ENCODE measurements at places on chromosomes 5 and 9. TPM values are rescaled to one million over a fixed set of nuclear protein-coding genes. Genes with fewer than 3 reads are reported as not detected.

FYB1 gene
- 215 TPM for total RNA-seq

ANKDD1B gene
- total RNA-seq: 0.18 TPM

DTWD2 gene
- total RNA-seq: 2.6 TPM

ARL14EPL gene
- not detected for total RNA-seq

LCN9 gene
- not detected for total RNA-seq

GZMA gene
- total RNA-seq: 365 TPM

DNA sequence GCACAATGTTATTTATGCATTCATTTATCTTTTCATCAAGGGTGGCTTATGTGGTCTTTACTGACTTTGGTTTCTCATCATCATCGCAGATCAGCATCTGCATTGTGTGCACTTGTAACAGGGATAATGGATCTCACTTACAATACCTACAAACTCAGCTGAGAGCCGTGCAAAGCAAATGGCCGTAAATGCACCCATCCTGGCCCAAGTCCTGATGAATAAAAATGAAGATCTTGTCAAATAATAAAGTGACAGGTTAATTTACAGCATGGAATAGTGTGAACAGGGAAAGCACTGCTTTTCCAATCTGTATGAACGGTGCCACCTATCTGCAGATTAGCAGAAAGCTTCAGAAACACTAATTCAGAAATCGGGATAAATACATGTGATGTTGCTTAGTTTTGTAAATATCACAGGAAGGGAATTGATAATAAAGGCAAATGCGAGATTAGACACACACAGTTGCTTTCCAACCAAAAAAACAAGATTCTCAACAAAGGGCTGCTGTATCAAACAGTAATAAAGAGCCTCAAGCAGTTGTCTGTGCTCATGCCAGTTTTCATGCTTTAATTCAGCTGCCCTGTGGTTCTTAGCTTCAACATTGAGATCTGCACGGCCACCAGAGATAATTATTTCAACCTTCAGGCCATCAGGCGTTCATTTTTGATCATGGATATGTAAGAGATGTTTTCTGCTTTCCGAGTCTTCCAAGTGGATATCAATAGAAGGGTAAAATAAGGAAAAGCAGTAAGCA is 153.4 kb upstream of the POU5F2 start:
- no peaks in the 10 kb centered on the region for H3K27me3 ChIP-seq
- H3K27ac ChIP-seq: no peak overlapping the region
- H3K4me3 ChIP-seq: no peak overlapping the region
- no peaks in the 10 kb centered on the region for H3K36me3 ChIP-seq
- H3K4me1 ChIP-seq: no peaks in the 10 kb centered on the region

GRCh38 chr5:151063142-151063989 is 17.5 kb downstream of the TNIP1 start:
- no peaks in the 10 kb centered on the region for H3K27me3 ChIP-seq
- H3K4me1 ChIP-seq: peaks cover 59% of the 10 kb centered on the region
- DNase-seq: no peak
- peaks cover 69% of the 10 kb centered on the region for H3K36me3 ChIP-seq
- H3K4me3 ChIP-seq: no peak overlapping the region
- peak overlapping the region; percentile 35 for H3K27ac ChIP-seq

DNA sequence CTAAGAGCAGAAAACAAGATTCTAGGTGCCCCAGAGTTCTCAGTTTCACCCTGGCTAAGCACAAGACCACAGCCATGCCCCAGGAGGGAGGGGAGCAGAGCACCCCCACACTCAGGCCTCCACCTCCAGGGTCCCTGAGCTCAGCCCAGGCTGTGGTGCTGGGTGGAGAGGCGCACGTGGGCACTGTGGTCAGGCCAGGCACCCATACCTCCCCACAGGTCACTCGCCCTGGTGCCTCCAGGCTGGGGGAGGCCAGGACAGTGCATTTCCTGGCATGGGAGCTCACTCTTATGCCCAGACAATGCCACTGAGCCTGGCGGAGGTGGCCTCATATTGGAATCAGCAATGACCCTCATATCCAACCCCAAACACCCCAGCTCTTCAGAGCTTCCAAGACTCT is 78.8 kb downstream of the HRH2 start:
- peaks cover 16% of the 10 kb centered on the region for H3K27me3 ChIP-seq
- no peak for DNase-seq
- no peaks in the 10 kb centered on the region for H3K4me1 ChIP-seq
- H3K27ac ChIP-seq: no peak overlapping the region
- no peak overlapping the region for H3K4me3 ChIP-seq
- H3K36me3 ChIP-seq: no peaks in the 10 kb centered on the region

DNA sequence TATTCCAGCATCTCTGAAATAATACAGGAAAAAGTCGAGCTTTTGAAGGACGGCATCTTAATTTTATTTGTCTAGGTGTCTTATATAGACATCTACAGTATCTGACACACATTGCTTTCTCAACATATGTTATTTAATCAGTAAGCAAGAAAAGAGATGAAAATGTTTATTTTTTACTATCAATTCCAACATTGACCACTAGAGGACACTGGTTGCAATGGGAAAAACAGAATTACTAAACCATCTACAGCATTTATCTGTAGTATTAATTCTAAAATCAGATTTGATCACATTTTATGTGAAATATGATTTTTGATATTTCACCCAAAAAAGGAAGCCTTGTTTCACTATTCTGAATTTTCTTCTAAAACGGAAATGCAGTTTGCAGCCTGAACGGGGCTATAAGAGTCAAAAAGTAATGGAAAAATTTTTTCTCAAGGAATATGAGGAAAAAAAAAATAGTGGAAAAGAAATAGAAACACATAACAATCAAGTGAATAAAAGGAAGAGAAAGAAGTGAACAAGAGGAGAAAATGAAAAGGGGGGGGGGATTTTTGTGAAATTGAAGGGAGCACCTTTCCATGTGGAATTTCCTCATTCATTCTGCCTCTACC is 98.6 kb downstream of the OSTF1 start:
- H3K27ac ChIP-seq: no peak overlapping the region
- H3K4me1 ChIP-seq: peaks cover 22% of the 10 kb centered on the region
- peaks cover 3% of the 10 kb centered on the region for H3K27me3 ChIP-seq
- H3K4me3 ChIP-seq: no peak overlapping the region
- DNase-seq: no peak
- H3K36me3 ChIP-seq: peaks cover 4% of the 10 kb centered on the region

- H3K27me3 ChIP-seq: no peaks in the 10 kb centered on the region
- H3K27ac ChIP-seq: no peak overlapping the region
- H3K4me3 ChIP-seq: no peak overlapping the region
Observed at GRCh38 chr5:173456751-173457171, 128.5 kb upstream of the STC2 start.

- H3K27me3 ChIP-seq: no peaks in the 10 kb centered on the region
- peaks cover 41% of the 10 kb centered on the region for H3K4me1 ChIP-seq
- H3K4me3 ChIP-seq: no peak overlapping the region
- DNase-seq: peak; percentile 34
Observed at GRCh38 chr5:170334626-170335025, 37.0 kb upstream of the LCP2 start.

GRCh38 chr5:134178096-134178419 is 1.3 kb upstream of the SKP1 start:
- peaks cover 14% of the 10 kb centered on the region for H3K36me3 ChIP-seq
- DNase-seq: no peak
- peak overlapping the region; percentile 98 for H3K27ac ChIP-seq
- no peaks in the 10 kb centered on the region for H3K27me3 ChIP-seq

DNA sequence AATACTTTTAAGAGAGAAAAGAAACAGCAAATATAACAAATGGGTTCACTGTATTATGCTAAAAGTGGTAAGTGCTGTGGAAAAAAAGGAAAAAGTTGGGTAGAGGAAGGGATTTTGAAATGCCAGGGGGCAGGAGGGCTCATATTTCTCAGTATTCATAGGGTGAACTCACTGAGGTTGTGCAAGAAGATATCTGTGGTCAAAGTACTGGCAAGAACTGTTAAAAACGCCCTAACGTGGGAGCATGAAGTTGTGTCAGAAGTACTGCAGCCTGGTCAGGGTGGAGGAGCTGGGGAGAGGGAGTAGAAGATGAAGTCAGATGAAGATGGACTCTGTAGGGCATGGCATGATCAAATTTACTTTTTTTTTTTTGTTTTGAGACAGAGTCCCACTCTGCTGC is 31.2 kb upstream of the SLC28A3 start:
- peaks cover 4% of the 10 kb centered on the region for H3K27me3 ChIP-seq
- H3K36me3 ChIP-seq: no peaks in the 10 kb centered on the region
- no peak for DNase-seq
- H3K27ac ChIP-seq: no peak overlapping the region
- H3K4me3 ChIP-seq: no peak overlapping the region

DNA sequence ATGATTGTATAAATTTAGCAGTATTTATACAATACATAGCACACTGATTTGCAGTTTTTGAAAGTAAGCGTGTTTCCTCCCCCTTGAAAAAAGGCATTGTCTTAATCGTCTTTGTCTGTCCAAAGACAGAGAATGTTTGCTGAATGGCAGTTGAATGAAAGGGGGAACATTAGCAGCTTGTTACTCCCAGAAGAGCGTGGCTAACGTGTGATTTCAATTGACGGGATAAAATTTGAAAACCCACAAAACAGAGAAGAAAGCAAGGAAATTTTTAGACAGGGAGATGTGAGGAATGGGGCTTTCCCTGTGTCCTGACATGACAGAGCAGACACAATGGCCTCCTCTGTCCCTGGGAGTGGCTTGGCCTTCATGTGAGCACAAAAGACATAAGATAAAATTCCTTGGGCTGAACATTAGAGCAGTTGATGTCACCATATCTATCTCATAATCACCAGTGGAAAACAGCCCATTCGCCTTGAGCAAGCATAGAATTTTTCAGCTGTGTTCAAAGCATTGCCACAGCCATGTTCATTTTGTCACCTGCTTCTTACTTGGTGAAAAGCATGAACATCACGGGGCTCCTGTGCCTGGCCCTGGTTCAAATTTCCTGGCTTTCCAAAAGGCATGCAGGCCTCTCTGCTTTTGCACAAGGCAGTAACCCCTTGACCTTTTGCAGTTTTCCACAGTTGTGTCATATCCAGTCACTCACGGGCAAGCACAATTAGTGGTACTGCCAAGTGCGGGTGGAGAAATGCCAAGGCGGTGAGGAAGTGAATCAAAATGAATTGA is 126.9 kb downstream of the TLE1 start:
- no peak overlapping the region for H3K27ac ChIP-seq
- H3K4me3 ChIP-seq: no peak overlapping the region
- DNase-seq: no peak

DNA sequence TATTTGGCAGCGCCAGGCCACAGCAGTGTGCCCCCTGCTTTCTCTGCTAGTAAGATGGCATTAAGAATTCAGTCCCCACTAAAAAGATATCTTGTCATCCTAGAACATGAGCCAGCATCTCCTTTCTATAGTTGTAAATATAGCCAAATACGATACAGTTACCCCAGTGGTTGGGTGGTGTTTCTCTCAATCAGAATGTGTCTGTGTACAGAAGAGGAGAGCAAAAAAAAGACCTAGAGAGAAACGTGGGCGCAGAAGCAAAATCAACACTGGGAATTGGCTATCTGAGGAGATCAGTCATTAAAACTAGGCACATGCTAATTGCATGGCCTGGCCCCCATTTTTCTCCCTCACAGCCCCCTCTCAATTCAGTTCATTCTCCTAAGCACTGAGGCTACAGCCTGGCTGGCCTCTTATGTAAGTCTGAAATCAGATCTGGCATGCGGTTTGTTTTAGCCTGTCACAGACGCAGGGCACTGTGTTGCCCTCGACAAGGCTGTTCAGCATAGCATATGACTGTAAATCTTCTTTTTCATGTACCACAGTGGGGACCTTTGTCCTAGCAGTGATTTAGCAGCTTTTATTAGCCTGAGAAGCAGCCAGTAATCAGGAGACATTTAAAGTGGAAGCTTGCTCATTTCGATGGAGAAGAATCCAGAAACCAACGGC is 57.8 kb downstream of the RORB start:
- H3K27ac ChIP-seq: no peak overlapping the region
- no peaks in the 10 kb centered on the region for H3K4me1 ChIP-seq
- H3K36me3 ChIP-seq: no peaks in the 10 kb centered on the region
- H3K4me3 ChIP-seq: no peak overlapping the region

GRCh38 chr5:9251379-9251980 is 294.4 kb downstream of the SEMA5A start:
- no peak overlapping the region for H3K4me3 ChIP-seq
- H3K27ac ChIP-seq: no peak overlapping the region
- no peaks in the 10 kb centered on the region for H3K4me1 ChIP-seq
- H3K27me3 ChIP-seq: no peaks in the 10 kb centered on the region
- H3K36me3 ChIP-seq: no peaks in the 10 kb centered on the region
- no peak for DNase-seq

DNA sequence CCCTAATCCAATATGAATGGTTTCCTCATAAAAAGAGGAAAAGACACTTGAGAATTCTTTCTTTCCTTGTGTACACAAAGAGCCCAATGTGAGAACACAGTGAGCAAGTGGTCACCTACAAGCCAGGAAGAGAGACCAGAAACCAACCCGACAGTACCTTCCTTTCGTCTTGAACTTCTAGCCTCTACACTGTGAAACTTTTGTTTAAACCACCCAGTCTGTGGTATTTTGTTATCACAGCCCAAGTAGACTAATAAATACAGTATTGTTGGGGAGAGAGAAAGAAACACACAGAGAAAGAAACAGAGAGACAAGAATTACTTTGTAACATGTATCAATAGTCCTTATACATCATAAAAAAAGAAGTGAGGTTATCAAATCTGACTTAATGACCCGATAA is 37.2 kb downstream of the CENPK start:
- H3K27ac ChIP-seq: no peak overlapping the region
- H3K4me1 ChIP-seq: no peaks in the 10 kb centered on the region
- no peak for DNase-seq
- H3K36me3 ChIP-seq: peaks cover 48% of the 10 kb centered on the region
- H3K27me3 ChIP-seq: no peaks in the 10 kb centered on the region

- H3K4me3 ChIP-seq: no peak overlapping the region
- no peak for DNase-seq
- no peak overlapping the region for H3K27ac ChIP-seq
- no peaks in the 10 kb centered on the region for H3K4me1 ChIP-seq
- H3K36me3 ChIP-seq: no peaks in the 10 kb centered on the region
- H3K27me3 ChIP-seq: peaks cover 2% of the 10 kb centered on the region
Observed at GRCh38 chr5:93422652-93423280, 158.3 kb downstream of the NR2F1-AS1 start.

GRCh38 chr5:115875447-115875846 is 33.7 kb downstream of the AP3S1 start:
- no peaks in the 10 kb centered on the region for H3K27me3 ChIP-seq
- H3K4me1 ChIP-seq: no peaks in the 10 kb centered on the region
- H3K36me3 ChIP-seq: peaks cover 53% of the 10 kb centered on the region
- DNase-seq: no peak
- H3K27ac ChIP-seq: no peak overlapping the region

DNA sequence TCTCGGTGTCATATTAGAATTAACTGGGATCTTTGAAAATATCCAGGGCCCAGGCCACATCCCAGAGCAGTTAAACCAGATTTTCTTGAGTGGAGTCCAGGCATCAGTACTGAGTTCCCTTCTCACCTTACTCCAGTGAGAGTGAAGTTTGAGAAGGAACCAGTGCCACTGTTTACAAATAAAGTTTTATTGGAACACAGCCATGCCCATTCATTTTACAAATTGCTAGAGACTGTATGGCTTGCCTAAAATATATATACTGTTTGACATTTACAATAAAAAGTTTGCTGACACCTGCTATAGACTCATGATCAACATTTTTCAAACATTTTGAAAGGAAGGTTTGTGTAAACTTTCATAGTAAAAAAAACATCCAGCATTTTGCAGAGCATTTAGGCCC is 63.7 kb upstream of the DMRT3 start:
- no peaks in the 10 kb centered on the region for H3K4me1 ChIP-seq
- DNase-seq: no peak
- H3K36me3 ChIP-seq: no peaks in the 10 kb centered on the region
- H3K27ac ChIP-seq: no peak overlapping the region
- H3K27me3 ChIP-seq: peaks cover 24% of the 10 kb centered on the region
- H3K4me3 ChIP-seq: no peak overlapping the region

GRCh38 chr5:124604419-124604818 is 142.0 kb downstream of the ZNF608 start:
- H3K27me3 ChIP-seq: peaks cover 9% of the 10 kb centered on the region
- no peaks in the 10 kb centered on the region for H3K4me1 ChIP-seq
- H3K4me3 ChIP-seq: no peak overlapping the region
- DNase-seq: no peak

Data from activated CD8-positive, alpha-beta T cell treated with anti-CD3 and anti-CD28 coated beads, Interleukin-2, amount 10 ng/mL, durations not matched to agents 7 days and 5 days (primary cell).